ENCODE measurements at places on chromosomes 5 and 9.

- DNase-seq = no peak
Observed at GRCh38 chr5:157159209-157159751, 6.8 kb downstream of the GARIN3 start.

DNA sequence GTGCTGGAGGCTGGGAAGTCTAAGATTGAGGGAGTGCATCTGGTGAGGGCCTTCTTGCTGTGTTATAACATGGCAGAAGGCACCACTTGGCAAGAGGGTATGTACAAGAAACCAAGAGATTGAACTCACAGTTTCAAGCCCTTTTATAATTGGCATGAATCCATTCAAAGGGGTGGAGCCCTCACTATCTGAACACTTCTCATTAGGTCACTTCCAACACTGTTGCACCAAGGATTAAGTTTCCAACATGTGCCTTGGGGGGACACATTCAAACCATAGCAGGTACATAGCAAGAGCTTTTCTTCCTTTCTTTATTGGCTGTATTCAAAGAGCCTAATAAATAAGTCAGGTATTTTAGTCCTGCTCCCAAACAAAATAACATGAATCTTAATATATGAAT lies 62.7 kb downstream of the PRELID2 start:
- no peak for DNase-seq

DNA sequence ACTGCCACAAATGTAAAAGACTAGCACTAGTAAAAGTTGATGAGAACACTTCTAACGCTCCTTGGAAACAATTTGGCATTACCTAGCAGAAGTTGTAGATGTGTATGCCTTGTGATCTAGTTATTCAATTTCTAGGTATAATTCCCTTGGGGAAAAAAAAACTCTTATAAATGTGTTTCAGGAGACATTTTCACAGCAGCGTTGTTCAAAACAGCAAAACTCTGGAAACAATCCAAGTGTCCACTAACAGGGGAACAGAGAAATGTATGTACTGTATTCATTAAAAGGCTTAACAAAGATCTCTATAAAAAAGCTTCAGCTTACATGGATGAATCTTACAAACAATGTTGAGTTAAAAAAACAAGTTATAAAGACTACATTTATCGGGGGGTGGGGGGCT lies 30.4 kb downstream of the NR3C1 start:
- no peak for DNase-seq

GRCh38 chr9:13648676-13649075 lies 369.2 kb upstream of the MPDZ start:
- no peak for DNase-seq

All from inflammatory macrophage treated with lipopolysaccharide for 1 hour (primary cell).